ENCODE measurements at places on chromosomes 12 and 14.

DNA sequence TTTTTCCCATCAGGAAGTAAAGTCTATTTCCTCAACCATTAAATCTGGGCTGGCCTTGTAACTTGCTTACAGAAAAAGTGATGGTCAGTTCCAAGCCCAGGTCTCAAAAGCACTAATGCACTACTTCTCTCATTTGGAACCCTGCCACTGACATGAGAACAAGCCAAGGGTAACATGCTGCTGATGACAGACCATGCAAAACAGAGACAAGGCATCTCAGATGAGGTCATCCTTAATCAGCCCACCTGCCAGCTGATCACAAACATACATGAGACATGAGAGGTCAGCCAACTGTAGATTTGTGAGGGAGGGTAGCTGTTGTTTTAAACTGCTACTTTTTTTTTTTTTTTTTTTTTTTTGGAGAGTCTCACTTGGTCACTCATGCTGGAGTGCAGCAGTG lies 16.2 kb downstream of the TWF1 start:
- no peak for DNase-seq

- no peak for DNase-seq
Observed at GRCh38 chr12:112559784-112560183, 141.0 kb downstream of the PTPN11 start.

GRCh38 chr14:25116607-25117006 lies 66.7 kb upstream of the STXBP6 start:
- no peak for DNase-seq

- DNase-seq = no peak
Observed at GRCh38 chr14:33414041-33414440, 475.4 kb downstream of the NPAS3 start.

- no peak for DNase-seq
Observed at GRCh38 chr14:55581342-55581771, 1.4 kb downstream of the KTN1 start.

DNA sequence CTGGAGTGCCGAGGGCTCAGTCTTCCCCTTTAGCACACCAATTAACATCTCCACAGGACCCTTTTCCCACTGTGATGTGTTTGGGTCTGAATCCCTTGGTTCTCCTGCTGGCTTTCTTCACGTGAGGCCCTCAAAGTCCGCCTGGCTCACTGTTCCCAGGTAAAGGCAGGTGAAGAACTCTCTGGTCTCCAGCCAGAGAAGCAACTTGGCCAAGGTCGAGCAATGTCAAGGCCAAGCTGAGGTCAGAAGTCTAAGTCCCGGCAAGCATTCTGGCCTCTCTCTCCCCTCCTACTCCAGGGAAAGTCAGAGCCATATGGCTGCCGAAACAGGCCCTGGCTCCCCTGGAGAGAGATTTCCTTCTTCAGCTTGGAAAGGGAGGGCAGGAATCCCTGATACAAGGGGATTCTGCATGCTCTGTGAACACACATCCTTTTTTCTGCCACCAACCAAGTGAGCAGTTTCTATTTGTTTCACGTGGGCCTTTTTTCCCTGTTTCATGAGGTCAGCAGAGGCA lies 61.4 kb upstream of the ESRRB start:
- no peak for DNase-seq

DNA sequence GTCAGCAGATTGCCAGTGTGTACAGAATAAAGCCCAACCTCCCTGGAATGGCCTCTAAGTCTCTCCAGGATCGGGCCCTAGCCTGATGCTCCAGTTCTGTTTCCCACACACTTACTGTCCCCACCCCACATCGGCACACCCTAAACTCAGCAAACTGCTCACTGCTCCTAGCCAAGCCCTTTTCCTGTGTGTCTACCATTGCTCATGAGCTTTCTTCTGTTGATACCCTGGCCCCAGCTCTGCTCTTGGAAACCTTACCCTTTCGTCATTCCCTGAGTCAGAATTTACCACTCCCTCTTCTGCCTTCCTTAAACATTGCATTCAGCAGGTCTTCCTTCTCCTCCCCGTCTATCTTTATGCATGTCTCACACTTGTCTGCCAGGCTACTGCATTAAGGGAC lies 158.9 kb downstream of the TMX1 start:
- DNase-seq = no peak

GRCh38 chr14:99321955-99322730 lies 50.1 kb upstream of the BCL11B start:
- DNase-seq = no peak
